ENCODE measurements at places on chromosomes 6 and 20.

GRCh38 chr6:107539409-107539808 lies 49.5 kb downstream of the SOBP start:
- DNase-seq = no peak

DNA sequence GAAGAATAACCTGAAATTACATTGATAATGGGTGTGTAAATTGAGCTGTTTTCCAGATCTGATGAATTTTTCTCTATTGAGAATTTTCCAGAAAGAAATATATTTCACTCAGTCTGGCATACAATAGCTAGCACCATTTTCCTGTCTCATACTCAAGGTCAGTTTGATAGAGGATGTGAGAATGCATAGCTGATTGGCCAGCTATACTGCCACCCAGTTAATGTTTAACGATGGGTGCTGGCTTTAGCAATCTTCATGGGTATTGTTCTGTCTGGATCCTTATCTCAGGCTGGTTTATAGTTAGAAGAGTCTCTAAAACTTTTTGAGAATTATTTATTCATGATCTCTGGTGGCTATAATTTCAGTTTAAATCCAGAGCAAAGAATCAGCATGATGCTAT lies 147.4 kb downstream of the HDGFL1 start:
- no peak for DNase-seq

- DNase-seq = no peak
Measured at GRCh38 chr20:14127514-14128223, 132.4 kb downstream of the MACROD2 start.

- DNase-seq = no peak
Measured at GRCh38 chr6:142932889-142933288, 12.1 kb downstream of the HIVEP2 start.

DNA sequence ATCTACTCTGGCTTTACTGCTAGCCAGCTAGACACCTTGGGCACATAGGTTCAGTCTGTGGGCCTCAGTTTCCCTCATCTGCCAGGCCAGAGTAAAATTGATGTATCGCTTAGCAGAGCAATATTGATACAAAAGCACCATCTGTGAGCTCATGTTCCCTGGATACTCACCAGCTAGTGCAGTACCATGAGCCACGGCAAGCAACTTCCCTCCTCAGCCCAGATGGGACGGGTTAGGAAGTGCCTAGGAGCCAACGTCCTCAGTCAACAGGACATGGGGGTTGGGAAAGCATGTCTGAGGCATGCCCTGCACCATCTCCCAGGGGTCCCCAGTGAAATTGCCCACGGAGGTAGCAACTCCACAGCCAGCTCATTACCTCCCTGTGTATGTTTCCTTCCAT lies 258.3 kb downstream of the ANKRD60 start:
- DNase-seq = no peak

Data from stimulated activated CD8-positive, alpha-beta memory T cell treated with anti-CD3 and anti-CD28 coated beads, Interleukin-15, amount 100 ng/mL, for 4 hours (primary cell).